ENCODE measurements at places on chromosomes 7 and 10.

DNA sequence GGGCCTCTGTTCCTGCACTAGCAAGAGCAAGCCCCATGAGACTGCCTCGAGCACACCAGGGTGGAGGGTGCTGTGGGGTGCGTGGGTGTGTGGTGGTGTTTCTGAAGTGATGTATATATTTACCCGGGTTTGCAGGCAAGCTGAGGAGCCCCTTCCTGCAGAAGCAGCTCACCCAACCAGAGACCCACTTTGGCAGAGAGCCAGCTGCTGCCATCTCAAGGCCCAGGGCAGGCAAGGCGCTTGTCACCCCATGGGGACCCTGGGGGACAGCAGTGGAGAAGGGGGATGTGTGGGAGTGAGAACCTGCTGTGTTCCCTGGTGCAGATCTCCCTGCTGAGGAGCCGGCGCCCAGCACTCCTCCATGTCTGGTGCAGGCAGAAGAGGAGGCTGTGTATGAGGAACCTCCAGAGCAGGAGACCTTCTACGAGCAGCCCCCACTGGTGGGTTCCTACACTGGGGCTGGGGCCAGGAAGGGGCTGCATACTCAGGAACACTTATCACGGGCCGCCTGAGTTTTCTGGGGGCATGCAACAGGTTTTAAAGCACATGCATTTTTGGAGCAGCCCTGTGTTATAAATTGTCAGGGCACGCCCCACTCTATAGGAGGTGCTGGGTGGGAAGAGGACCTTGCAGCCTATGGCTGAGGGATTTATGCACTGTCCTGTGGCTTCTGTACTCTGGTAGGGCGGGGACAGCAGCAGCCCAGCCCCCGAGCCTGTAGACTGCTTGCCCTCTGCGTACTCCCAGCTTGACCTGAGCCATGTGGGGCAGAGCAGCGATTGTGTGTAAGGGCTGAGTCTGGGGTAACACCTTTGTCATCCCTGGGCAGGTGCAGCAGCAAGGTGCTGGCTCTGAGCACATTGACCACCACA, 5.9 kb downstream of the PGAM2 start:
- DNase-seq: no peak

- DNase-seq: no peak
These were observed 47.6 kb downstream of the BMS1 start for GRCh38 chr10:42830237-42830636.

- DNase-seq: no peak
These were observed 22.8 kb upstream of the TTYH3 start for GRCh38 chr7:2608921-2609411.

DNA sequence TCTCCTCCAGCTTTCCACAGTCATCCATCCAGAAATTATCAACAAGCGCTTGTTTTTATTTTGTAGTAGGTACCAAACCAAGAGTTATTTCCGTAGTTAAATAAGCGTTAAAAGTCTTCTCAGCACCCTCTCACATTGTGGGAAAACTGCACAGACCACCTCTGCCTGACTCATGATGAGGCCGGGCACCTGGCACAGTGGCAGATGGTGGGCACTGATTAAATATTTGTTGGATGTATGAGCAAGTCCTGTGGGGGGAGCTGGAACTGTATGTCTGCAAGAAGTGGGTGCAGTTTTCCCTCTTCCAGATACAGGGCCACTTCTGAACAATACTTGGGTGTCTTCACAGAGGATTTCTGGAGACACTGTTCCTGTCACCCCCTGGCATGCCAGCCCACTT, 5.3 kb upstream of the REPIN1 start:
- DNase-seq: no peak

GRCh38 chr10:63843107-63843506, 321.9 kb downstream of the REEP3 start:
- DNase-seq: no peak

DNA sequence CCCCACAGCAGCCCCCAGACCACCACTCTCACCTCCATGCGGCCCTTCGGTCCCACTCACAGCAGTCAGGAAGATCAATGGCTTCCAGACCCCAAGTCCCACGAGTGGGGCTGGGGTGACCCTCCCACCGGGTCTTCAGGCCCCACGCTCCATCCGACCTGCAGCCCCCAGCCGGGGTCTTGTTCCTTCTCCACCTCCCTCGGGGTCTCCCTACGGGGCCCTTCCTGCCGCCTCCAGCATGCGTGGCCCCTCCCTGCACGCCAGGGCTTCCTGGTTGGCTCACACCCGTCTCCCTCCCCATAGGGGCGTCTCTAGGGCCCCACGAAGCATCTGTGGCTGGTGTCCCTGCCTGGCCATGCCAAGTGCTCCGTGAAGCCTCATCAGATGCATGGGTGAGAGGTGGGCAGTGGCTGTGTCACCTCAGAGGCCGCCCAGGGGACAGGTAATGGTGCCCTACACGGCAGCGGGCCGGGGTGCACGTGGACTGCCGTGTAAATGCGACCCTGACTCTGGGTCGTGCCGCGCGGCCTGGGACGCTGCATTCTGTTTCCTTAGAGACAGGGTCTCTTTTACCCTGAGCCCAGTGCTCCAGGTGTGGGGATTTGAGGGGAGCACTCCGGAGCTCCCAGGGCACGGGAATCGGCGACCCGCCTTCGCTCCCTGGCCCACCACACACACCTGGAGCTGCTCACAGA, 19.9 kb downstream of the ADAP1 start:
- no peak for DNase-seq

DNA sequence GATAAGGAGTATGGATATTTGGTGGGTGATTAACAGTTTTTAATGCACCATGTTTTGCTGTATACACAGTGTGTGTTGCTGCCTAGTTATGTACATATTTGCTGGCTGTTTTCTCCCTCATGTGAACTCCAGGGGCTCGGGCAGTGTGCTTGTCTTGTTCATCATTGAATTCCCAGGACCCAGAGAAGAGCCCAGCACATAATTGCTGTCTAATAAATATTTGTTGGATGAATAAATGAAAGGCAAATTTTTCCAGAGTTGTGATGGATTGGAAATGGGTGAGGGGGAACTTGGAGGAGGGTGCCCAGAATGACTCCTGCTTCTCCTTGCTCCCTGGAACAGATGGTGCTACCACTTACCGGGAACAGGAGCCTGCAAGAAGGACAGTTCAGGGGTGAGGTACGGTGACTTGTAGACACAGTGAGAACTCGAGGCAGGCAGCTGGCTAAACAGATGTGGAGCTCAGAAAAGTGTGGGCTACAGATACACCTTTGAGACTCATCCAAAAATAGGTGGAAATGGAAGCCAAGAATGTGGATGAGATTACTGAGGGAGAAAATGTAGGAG, 586.8 kb upstream of the MGMT start:
- no peak for DNase-seq

DNA sequence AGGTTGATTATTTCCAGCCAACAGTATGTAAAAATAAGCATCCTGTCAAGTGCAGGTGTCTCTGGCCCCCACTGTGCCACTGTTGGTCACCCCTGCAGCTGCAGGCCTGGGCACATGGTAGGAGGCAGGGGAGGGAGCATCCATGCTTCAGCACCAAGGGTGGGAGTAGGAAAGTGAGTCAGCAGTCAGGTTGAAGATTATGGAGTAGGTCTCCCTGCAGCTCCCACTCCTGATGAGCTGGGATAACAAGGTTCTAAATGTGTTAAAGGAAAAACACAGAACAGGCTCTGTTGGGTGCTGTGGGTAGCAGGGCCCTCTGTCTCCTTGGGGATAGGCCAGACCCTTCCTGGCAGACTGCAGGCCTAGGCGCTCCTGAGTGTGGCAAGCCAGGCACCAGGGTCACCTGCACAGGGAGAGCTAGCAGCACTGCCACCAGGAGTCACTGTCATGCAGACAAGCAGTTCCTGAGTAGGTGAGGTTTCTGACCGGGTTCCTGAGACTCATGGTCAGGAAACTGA, 59.3 kb downstream of the NUDCD3 start:
- no peak for DNase-seq
